ENCODE measurements at places on chromosomes 4 and X.

DNA sequence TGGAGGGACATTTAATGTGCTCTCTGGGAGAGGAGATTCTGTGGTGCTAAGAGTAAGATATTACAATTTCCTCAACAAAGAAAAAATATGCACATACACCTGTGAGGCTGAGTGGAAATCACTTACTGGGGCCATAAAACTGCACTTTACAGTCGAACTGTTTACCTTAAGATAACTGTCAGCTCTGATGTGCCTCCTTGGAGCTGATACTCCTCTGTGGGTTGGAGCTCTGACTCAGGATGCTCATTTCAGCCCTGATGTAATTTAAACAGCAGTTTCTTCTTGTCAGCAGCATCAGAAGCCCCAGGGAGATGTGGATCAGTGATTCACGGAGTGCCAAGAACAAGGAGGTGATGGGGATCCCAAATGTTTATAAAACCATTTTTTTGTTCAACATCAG is 241.9 kb upstream of the SFRP2 start:
- no peak for DNase-seq

GRCh38 chr4:67393699-67394281 is 151.5 kb downstream of the CENPC start:
- DNase-seq: peak; percentile 18

DNA sequence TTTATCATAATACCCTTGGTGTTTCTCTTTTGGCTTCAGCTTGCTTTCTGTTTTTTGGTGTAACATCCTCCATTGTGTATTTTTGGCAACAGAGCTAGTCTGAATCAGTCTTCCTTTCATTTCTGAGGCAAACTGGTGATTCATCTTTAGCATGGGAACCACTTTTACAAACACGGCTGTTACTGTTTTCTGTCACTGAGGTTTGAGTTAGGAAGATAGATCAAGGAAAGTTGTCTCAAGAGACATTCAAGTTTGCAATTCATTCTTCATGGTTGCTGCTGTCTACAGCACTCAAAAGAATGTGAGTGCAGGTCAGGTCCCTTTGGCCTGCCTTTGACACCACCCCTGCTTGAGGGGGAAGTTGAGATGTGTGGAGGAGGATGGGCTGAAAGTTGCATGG is 36.3 kb downstream of the IL21 start:
- no peak for DNase-seq

GRCh38 chr4:48683784-48684666 is 96.1 kb downstream of the FRYL start:
- DNase-seq: no peak

- no peak for DNase-seq
These were observed 35.8 kb upstream of the PRDM8 start for GRCh38 chr4:80161413-80162058.

- DNase-seq: no peak
These were observed 205.8 kb upstream of the F9 start for GRCh38 chrX:139324756-139325155.

DNA sequence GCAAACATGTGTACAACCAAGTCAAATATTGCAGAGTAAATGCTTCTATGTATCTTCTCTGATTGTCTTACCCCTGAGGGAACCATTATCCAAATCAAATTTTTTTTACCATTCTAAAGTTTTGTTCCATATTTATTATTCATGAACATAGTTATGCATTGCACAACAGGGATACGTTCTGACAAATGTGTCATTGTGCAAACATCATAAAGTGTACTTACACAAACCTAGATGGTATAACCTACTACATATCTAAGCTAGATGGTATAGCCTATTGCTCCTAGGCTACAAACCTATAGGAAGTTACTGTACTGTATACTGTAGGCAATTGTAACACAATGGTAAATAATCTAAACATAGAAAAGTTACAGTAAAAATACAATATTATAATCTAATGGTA is 23.4 kb downstream of the BEX3 start:
- DNase-seq: no peak

- no peak for DNase-seq
These were observed 6.8 kb downstream of the NKX6-1 start for GRCh38 chr4:84492290-84492689.

GRCh38 chrX:25519258-25519657 is 503.5 kb upstream of the ARX start:
- DNase-seq: no peak

GRCh38 chr4:140047786-140048185 is 106.2 kb downstream of the MAML3 start:
- no peak for DNase-seq

GRCh38 chrX:19535476-19535875 is 20.2 kb upstream of the MAP3K15 start:
- DNase-seq: no peak

DNA sequence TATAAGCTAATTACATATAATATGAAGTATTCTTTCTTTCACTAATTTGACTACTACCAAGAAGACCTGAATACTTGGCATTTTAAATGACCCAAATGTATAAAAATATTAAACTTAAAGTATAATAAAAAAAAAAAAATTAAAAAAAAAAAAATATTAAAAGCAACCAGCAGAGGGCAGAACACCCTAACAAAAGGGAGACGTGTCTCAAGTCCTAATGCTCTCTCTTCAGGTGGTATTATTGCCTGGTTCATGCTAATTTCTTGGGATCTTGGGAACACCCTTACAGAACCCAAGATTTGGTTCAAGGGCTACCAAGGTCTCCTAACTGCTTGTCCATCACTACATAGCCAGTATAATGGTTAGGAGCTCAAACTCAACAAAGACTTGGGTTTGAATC is 754.8 kb downstream of the RAB28 start:
- DNase-seq: no peak

All from activated CD4-positive, alpha-beta T cell treated with anti-CD3 and anti-CD28 coated beads, Interleukin-2, amount 50 U/mL, for 24 hours (primary cell).